NCI-H187 (cell line): ENCODE measurements at places on chromosomes 2 and 18.

DNA sequence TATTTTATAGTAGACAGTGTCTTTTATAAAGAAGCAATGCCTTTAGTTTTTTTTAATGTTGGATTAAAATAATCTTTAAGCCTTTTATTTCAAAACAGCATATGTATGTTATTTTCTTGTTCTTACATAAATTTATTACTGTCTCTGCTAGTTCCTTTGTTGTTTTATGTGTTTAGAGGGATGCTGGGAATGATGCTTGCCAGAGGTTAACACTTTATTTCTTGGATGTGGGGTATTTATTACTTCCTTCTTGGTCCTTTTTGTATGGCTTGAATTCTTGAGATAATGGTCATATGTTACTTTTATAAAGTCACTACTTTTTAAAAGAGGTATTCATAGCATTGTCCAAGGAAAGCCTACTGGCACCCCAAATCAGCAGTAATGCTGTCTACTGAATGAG lies 63.1 kb downstream of the ANKRD12 start:
- no peak for DNase-seq

GRCh38 chr18:32381761-32382160 lies 88.9 kb downstream of the GAREM1 start:
- no peak for DNase-seq

DNA sequence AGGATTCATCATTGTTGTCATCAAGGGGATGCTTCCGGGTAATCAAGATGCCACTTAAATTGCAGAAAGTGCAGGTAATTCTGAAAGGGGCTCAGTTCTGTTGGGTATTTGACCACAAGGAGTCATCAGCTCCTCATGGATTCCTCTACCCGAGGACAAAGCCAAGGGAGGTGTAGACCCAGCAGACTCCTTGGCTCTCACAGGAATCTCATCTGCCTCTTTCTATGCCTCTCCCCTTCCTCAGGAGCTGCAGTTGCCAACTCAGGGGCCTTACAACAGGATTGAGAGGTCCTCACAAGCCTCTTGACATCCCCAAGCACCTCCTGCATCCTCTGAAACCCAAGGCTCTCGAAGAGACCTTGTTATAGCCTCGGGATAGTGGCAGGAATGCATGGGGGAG lies 44.0 kb downstream of the ITGB6 start:
- DNase-seq = no peak

DNA sequence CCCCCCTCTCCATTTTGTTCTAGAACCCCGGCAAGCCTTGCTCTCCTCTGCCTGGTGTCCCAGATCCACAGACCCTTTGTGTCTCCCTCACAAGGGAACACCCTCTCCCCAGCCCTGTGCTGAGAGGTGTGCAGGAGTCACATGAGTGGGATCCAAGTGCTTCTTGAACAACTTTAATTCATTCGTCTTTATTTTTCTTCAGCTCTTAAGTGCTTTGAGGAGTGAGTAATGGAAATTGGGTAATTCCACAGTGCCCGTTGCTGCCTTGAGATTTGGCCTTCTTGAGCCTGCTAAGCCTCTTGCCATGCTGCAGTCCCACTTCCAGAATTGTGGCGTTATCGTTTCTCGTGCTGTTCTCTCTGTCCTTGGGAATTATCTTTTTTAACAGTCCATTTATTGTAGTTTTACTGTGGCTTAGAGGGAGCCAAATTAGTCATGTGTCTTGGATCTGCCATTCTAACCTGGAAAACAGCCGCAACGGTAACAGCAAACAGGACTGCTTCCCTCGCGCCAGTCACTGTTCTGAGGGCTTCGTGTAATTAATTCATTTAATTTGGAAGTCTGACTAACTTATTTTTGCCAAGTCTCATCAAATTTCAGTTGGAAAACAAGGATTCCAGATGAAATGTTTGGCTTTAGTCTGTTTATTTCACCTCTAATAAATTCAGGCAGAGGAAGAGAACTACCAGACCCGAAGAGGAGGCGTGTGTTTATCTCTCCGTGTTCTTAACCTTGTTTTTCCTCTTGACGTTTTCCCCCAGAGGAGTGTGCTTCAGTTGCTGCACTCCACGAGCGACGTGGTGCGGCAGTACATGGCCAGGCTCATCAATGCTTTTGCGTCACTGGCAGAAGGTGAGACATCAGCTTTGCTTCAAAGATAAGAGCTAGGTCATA lies 72.0 kb downstream of the ARMC9 start:
- no peak for DNase-seq

GRCh38 chr2:25065768-25066167 lies 23.9 kb downstream of the EFR3B start:
- no peak for DNase-seq

GRCh38 chr2:152620985-152621384 lies 96.3 kb downstream of the PRPF40A start:
- no peak for DNase-seq

DNA sequence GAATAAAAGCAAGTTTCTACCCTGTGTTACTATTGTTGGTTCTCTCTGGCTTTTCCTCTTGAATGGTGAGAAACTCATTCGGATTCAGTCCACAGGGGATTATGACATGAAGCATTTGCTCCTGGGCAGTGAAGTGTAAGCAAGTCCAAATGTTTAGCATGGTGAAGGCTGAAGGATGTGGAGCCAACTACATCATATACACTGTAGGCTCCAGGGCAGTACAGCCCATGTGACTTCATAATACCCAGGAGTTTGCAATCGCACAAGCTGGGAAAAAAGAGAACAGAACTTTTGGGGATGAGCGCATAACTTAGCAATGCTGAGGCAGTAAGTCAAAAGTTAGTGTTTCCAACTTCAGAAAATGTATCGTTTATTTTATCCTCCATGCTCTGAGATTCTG lies 695.7 kb upstream of the POU3F3 start:
- DNase-seq = no peak

- no peak for DNase-seq
These were observed 496.1 kb upstream of the RAB6C start for GRCh38 chr2:129483366-129483765.

- DNase-seq = no peak
These were observed 160.2 kb upstream of the ALKAL2 start for GRCh38 chr2:447902-448665.

DNA sequence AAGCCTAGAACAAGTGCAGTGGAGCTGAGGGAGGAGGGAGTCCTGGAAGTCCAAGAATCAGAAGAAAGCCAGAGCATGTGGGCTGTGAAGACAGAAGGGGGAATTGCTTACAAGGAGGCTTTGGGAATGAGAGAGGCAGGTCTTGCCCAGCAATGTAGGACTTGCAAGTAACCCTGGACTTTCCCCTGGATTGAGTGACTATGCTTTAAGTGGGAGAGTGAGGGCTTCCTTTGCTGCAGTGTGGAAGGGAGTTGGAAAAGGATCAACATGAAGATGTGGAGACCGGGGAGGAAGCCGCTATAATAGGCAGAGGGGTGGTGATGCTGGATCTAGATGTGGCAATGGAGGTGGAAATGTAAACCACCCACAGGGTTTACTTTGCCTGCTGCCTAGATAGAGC lies 13.8 kb upstream of the SCYGR1 start:
- DNase-seq = no peak

GRCh38 chr18:65852273-65852672 lies 101.5 kb downstream of the CDH7 start:
- DNase-seq = no peak

- no peak for DNase-seq
These were observed 98.6 kb downstream of the HNRNPLL start for GRCh38 chr2:38504169-38504568.

DNA sequence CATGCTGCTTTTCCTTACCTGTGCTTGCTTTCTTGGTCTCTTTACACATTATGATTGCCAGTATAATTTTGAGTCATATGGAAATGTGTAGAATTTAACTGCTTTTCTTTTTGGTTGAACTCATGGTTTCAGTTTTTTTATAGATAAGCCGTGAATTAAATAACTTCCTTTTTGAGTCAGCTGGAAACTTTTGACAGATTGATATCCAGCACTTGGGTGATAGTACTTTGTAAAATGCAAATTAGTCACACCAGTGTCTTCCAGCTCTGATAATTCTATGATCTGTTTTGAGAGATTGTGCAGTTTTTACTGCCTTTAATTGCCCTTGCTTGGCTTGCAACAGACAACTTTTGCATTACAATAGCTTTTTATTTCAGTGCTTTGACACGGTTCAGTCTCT lies 86.4 kb downstream of the NCOA1 start:
- no peak for DNase-seq

DNA sequence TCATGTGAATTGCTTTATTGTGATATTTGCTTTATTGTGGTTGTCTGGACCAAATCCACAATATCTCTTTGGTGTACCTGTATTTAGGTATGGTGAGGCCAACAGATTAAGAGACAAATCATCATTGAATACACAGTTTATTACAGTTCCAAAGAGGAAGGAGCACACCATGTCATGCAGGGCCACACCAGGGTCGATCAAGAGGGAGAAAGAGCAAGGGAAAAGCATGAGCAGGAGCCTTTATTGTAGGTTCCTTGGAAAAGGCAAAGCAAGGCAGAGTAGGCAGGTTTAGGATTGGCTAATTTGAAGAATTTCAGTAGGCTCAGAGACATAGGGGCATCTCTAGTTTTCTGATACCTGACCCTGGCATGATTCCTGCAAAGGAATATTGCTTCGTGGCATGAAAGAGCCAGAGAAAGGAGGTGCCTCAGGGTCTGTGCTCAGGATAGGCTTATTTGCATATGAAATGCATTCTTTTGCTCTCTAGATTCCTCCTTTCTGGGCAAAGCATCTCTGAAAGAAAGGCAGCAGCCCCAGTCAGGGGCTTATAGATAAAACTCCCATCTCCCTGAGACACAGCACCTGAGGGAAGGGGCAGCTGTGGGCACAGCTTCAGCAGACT lies 214.2 kb upstream of the ERBB4 start:
- DNase-seq = no peak

DNA sequence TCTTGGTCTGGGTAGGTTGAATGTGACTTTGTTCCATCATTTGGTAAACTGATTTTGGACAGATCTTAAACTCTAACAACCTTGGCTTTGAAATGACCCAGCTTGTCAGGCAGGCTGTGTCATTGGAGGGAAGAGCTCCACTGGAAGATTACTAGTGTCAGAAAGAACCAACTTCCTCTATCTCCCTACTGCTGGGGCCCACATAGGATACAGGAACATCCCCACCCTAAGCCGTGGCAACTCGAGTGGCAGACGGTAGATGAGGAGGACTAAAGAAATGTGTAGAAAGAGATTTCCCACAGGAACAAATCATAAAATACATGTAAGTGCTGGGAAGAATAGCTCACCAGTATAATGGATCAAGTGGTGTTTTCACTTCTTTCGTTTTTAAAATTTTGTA lies 4.3 kb upstream of the G6PC2 start:
- DNase-seq = no peak

GRCh38 chr2:188975497-188976102 lies 1.4 kb downstream of the COL3A1 start:
- no peak for DNase-seq

DNA sequence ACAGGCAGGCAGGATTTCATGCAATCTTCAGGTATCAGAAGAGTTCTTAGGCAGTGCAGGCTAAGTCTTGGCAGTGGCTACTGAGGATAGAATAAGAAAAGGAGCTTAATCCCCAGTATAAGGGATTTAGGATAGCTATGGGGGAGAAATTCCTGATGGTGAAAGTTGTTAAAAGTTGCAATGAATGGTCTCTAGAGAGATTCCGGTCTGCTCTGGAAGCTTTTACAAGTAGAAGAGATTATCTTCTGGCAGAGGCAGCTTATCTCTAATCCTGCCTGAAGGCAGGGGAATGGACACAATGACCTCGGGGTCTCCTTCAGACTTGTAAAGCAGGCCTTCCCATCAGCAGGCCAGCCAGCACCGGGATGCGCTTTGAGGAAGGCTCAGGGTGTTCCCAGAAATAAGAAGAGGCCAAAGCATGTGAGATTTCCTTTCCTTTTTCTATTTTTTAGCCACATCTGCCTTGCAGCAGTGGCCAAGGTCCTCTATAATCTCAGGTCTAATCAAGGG lies 253.9 kb upstream of the KLHL29 start:
- no peak for DNase-seq

DNA sequence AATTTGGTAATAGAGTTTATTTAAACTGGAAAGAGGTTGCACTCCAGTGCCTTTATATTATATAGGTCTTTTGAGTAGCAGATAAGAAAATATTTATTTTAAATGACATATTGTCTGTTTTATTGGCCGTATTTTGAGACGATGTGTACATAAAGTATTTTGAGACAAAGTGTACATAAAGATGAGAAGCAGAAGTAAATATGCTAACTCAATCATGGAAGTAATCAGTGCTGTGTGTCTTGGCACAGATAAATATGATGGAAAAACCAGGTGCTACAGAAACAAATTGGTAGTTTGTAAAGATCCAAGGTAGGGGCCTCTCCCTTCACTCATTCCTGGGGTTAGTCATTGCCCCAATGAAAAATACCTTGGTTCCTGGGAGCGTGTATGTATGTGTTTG lies 382.9 kb downstream of the DSEL start:
- DNase-seq = no peak

DNA sequence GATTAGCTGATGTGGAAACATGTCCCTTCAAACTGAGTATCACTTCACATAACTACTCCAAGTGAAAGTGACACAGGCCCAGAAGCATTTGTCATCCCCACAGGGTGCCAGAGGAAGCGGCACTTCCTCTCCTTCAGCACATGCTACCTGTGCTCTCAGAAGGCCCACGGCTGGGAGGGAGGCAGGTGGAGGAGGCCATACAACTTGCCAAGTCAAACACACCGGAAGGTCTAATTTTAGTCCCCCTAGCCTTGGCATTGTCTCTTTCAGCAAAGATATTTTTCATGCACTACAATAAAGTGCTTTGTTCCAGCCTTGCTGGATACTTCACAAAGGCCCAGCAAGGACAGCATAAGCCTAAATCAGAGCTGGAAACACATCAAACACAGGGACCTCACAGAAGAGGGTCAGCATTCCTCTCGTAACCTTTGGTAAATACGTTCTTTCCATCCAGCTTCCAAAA lies 38.0 kb downstream of the VSNL1 start:
- no peak for DNase-seq

DNA sequence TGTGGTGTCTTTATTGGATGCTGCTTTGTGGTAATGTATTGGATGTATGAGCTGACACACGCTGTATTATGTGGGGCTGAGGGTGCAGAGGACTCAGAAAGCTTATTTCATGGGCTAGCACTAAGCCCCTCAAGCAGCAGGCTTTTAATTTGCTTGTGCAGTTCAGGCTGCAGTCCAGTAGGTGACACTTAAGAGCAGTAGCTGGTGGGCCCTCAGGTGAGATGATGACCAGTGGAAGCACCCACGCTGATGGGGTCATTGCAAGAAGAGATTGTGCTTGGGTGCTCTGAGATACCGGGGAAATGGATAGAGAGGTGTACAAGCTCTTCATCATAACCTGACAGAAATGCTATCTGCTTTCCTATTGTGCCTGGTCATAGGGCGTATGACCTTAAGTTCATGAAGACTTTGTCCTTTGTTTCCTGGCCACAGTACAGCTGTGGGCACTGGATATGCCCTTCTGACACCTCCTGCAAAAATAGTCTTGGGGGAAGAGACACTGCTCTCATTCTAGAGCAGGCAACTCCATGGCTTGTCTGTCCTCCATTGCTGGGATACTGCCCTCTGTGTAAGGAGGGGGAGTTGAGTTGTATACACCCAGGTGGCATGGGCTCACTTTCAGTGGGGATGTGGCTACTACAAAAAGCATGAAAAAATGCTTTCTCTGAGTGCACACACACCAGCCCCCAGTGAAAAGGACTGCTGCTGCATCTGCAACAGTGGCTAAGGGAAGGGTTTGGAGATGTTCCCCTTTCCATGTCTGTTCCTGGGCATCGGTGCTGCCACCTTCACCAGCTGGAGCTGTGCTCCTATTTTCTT lies 205.7 kb upstream of the ZSWIM2 start:
- no peak for DNase-seq
